SW480 (cell line): ENCODE measurements at places on chromosomes 12 and 14.

- no peak for DNase-seq
Measured at GRCh38 chr12:76848132-76848531, 30.7 kb downstream of the CSRP2 start.

GRCh38 chr12:12396694-12397093 lies 39.8 kb downstream of the BORCS5 start:
- DNase-seq = no peak

GRCh38 chr14:90132821-90133570 lies 71.2 kb downstream of the KCNK13 start:
- DNase-seq = no peak

- DNase-seq = no peak
Measured at GRCh38 chr14:77574446-77575115, 41.9 kb downstream of the SPTLC2 start.

DNA sequence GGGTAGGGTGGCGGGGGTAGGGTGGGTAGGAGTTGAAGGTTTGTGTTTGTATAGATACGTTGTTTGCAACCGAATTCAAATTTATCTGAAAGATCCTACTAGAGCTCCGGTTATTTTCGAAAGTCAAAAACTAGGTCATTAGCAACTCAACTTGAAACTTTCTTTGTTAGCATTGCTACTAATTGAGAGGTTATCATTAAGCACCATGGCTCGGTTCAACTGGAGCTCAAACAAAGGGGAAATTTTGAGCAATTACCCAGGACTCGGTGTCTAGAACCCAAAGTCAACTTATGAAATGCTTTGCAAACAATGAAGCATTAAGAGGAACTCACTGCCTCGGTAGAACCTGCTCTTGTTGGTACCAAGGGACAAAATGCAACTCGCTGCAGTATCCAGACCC lies 207.7 kb downstream of the BCAT1 start:
- DNase-seq = no peak

DNA sequence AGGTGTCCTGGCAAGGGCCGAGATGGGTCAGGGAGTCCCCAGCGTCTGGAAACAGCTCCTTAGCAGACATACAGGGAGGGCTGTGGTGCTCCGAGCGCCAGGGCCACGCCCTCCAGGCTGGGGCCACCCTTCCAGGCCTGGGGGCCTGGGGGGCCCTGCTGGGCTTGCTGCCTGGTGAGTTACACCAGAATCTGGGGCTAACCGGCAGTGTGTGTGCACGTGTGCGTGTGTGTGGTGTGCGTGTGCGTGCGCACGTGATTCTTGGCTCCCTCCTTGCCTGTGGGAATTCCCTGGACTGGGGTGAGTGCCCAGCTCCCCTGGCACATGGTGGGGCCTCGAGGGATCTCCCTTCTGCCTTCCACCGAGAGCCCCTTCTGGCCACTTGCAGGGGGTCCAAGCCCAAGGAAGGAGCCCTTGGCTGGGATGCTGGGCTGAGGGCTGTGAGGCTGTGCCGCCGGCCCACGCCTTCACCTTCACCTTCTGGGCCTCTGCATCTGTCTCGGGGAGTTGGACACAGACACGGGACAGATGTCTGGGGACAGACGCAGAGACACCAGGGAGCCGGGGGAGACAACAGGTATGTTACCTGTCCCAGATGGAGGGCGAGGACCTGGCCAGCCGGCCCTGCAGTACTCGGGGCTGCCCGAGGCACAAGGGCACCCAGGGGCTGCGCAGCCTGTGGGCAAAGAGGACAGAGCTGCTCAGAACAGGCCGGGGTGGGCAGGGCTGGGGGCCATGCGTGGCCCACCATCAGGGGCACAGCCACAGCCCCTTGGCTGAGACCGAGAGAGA lies 37.2 kb downstream of the BEGAIN start:
- DNase-seq = no peak

DNA sequence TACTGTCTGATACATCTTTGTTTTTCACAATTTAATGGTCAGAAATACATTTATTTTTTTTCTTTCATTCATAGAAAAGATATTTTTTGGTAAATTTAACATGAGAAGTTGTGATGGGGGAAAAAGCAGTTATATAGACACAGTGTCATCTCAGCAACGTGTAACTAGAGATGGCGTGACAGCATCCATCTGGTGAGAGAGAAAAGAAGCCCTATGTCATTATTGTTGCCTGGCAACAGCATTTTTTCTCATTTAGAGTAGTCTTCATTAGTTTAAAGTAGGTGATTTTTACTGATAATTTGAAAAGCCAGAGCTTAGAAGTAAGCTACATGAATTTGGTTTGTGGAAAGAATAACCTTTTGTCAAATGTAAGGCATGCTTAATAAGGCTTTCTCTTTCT lies 128.6 kb downstream of the ACSS3 start:
- no peak for DNase-seq

DNA sequence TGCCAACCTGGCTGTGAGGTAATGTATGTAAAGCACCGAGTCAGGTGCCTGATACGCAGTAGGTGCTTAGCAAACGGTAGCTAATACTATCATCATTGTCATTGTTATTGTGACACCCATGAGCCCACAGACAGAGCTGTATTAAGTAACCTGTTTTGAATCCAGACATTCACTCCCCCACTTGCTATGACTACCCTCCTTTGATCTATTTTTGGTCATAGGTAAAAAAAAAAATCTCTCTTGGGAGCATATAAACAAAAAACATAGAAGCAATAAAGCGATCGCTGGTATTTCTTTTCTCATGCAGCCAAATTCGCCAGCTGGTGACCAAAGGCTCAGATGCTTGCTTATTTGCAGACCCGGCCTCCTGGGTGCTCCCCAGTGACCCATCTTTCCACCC lies 330.2 kb downstream of the DPF3 start:
- DNase-seq = peak; percentile 27

- no peak for DNase-seq
Measured at GRCh38 chr14:92022036-92022435, 17.8 kb downstream of the TRIP11 start.

GRCh38 chr12:41014643-41015020 lies 173.5 kb upstream of the PDZRN4 start:
- DNase-seq = no peak

DNA sequence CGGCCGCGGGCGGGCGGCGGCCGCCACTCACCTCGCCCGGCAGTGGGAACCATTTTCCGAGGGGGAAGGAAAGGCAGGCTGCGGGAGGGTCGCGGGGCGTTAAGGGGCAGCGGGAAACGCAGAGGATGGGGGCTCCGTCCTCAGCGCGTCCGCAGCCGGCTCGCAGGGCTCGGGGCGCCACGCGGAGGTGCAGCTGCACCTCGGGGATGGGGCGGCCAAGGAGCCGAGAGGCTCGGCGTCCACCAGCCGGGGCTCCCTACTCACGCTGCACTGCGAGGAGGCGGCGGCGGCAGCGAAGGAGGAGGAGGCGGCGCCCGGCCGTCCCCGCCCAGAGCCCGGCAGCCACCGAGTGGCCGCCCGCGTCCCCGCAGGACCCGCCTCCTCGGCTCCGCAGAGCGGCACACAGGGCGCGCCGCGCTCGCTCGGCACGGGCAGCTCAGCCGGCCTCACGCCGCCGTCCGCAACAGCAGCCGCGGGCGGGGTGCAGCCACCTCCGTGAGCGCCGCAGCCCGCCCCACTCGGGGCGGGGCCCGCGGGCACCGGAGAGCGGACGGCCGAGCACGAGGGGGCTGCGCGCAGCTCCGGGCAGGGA lies at the start of gene ATP2B1:
TSS of gene ATP2B1 (minus strand) at position 274 of the 592 bp plus-strand sequence. CDS start 52,952 bp downstream, outside the sequence.
- DNase-seq = peak; percentile 83

- no peak for DNase-seq
Measured at GRCh38 chr12:47189728-47190127, 110.0 kb upstream of the AMIGO2 start.

DNA sequence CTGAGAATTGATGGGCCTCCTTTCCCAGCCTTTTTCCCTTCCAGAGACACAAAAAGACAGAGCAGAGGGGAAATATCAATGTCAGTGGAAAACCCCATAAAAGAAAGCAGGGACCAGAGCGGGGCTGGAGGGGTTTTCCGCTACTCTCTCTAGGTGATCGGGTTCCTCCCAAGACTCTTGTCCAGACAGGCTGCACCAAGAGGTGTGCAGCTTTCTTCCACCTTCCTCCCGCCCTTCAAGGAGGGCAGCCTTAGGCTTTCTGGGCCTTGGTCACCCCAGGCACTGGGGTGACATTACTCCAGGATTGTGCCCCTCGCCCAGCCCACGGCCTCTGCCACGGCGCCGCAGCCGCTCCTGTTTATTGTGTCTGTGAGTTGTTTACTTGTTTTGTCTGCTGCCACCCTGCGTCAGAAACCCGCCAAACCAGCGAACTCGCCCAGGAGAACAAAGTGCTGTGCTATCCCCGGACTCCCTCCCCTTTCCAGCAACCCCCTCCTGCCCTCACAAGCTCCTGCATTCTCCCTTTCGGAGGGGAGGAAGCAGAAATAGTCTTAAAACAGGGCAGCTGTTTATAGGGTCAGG lies 6.7 kb upstream of the HOXC6 start:
- peak; percentile 68 for DNase-seq

GRCh38 chr14:30287579-30288445 lies 271.1 kb upstream of the G2E3 start:
- no peak for DNase-seq

- no peak for DNase-seq
Measured at GRCh38 chr12:89081719-89082369, 270.5 kb downstream of the DUSP6 start.

GRCh38 chr12:83153177-83153576 lies 466.5 kb downstream of the TMTC2 start:
- no peak for DNase-seq

DNA sequence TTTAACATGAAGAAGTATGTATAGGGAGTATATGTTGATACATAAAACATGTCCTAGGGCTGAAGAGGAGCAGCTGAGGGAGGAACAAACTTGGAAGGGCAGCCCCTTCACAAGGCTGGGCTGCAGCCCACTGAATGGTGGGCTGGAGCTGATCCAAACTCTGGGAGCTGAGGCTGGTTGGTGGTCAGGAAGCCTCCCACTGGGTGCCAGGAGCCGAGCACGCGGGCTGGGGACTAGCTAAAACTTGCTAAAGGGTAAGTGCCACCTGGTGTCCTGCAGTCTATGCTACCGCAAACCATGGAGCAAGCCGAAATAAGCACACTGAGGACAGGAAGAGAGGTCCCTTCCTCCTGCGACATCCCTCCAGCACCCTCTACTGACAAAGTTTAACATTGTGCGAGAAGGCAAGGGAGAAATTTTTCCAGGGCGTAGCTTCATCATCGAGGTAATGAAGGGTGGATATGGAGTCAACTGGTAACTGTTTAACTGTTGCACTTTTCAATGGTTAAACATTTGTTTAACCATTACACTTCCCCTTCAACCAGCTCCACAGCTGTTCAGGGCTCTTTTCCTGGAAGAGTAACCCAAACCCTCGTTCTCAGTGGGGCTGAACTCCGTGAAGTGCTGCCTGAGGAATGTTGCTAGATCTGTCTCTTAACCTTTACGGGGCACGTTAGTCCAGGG lies 42.2 kb downstream of the EGLN3 start:
- DNase-seq = no peak

GRCh38 chr12:104371043-104371870 lies 67.7 kb downstream of the EID3 start:
- DNase-seq = peak; percentile 66

- no peak for DNase-seq
Measured at GRCh38 chr12:1890810-1891209, 27.6 kb downstream of the CACNA2D4 start.

DNA sequence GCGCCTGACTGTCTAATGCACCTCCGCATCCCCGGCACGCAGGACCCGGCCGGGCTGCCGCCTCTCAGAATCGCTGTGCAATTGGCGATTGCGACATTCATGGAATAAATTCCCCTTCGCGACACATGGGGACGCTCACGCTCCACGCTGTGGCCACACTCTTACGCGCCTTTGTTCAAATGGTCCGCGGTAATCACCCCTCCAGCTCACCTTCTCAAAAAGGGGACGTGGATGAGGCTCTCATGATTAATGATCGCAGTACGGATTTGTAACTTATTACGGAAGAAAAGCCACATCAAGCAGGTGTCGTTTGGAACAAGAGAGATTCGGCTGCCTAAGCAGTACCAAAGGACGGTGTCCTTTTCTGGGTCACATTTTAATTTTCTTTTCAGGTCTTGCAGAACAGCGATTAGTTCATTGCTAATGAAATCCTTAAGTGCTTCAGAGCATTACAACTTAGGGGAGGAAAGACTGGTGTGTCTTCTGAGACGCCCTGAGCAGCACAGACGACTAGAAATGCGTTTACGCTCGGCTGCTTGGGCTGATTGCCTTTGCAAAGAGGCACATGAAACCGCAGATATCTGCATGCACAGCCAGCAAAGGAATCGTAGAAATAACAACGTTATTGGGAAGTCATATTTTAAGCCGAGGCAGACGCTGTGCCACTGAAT lies 37.3 kb upstream of the ADGRD1 start:
- peak; percentile 62 for DNase-seq

GRCh38 chr12:97223419-97223818 lies 239.2 kb upstream of the RMST start:
- DNase-seq = no peak

DNA sequence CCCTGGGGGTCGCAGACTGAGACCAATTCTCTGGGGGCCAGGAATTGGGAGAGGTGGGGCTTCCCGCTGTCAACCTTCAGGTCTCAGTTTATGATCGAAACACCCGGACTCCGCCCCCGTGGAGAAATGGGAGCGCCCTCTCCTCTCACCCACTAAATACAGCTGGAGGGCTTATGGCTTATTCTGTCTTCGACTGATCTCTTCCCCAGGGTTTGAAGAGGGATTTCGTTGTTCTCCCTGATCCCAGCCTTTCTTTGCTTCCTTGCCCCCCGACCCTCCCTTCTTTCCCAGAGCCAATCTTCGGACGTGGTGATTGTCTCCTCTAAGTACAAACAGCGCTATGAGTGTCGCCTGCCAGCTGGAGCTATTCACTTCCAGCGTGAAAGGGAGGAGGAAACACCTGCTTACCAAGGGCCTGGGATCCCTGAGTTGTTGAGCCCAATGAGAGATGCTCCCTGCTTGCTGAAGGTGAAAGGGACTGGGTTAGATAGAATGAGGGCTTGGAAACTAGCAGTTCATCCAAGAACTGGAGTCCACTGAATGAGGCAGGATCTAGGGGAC lies 607 bp downstream of the OS9 start:
- peak; percentile 8 for DNase-seq

- no peak for DNase-seq
Measured at GRCh38 chr12:85530456-85530855, 250.4 kb downstream of the ALX1 start.

DNA sequence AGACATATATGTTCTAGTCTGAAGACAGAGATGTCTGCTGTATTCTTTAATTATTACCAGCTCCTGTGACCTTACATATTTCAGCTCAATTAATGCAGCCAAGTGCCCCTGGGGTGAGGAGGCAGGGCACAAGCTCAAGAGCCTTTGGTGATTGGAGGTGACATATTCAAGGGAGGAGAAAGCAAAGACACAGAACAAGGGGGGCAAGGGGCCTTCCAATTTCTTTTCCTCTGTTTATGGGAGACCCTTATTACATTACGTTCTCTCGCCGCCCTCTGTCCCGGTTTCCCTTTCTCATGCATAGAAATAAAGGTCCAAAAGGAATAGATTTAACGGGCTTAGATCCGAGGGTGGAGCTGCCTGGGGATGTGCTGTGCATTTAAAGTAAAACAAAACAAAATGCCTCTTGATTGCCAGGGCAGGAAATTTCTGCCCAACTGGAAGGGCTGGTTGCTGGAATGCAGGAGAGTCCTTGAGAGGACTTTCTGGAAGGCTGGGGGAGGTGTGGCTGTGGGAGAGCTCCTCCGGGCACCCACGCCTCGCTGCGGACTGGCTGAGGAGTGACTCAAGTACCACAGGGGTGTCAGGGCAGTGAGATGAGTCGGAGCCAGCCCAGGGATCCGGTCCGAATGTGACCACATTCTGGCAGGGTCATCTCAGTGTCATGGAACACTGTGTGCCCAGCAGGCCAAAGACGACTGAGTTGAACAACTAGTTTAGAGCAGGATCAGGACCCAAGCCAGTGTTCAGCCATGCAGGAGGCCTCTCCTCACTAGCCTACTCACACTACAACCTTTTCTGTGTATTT lies 32.1 kb upstream of the GSG1 start:
- DNase-seq = peak; percentile 43

GRCh38 chr14:73944432-73945158 lies 5.3 kb downstream of the FAM161B start:
- DNase-seq = no peak
